GM23338 (cell line): ENCODE measurements at places on chromosomes 16 and 17. TPM values are rescaled to one million over a fixed set of nuclear protein-coding genes. Genes with fewer than 3 reads are reported as not detected.

The TMEM204 gene
- total RNA-seq, result 0.14 TPM in 1 of 2 replicates, not detected in the other

The HBM gene
- total RNA-seq, result not detected in 2 replicates

The ST6GALNAC2 gene
- 0.31 TPM in 1 of 2 replicates, not detected in the other for total RNA-seq

The SNAI3 gene
- total RNA-seq, result 19.2 and 19.4 TPM in 2 replicates

The CDK5R1 gene
- total RNA-seq, result 8.7 and 11.6 TPM in 2 replicates

The ENPP7 gene
- total RNA-seq, result not detected in 2 replicates

The GUCY2D gene
- 0.07 TPM in 1 of 2 replicates, not detected in the other for total RNA-seq

The DNAH2 gene
- 0.16 and 0.38 TPM in 2 replicates for total RNA-seq

GRCh38 chr17:68576811-68577496, 24.2 kb downstream of the FAM20A start:
- DNase-seq, result no peak

GRCh38 chr17:82836823-82837357, 2.9 kb downstream of the ZNF750 start:
- DNase-seq, result peak; percentile 55

GRCh38 chr16:57589374-57589773, 39.1 kb upstream of the ADGRG1 start:
- no peak for DNase-seq

- DNase-seq, result no peak
These were observed 67.7 kb upstream of the TNRC6C start for GRCh38 chr17:77890771-77891170.

GRCh38 chr16:81830845-81831540, 51.9 kb downstream of the PLCG2 start:
- no peak for DNase-seq

DNA sequence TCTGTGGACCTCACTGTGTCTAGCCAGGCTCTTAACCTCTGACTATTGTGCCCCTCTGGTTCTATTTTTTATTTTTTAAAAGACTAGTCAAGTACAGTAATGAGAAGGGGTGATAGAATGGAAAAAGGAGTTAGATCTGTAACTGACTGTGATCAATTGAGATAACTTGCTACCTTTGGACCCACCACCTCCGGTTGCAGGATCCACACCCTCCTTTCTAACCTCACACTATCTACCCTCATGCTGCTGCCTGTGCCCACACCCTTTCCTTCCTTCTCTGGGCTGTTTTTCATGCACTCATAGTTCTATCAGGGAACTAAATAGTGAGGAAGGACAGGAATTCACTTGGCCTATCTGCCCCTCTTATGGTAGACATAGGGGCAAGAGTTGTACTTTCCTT, 172.3 kb downstream of the KATNIP start:
- no peak for DNase-seq

DNA sequence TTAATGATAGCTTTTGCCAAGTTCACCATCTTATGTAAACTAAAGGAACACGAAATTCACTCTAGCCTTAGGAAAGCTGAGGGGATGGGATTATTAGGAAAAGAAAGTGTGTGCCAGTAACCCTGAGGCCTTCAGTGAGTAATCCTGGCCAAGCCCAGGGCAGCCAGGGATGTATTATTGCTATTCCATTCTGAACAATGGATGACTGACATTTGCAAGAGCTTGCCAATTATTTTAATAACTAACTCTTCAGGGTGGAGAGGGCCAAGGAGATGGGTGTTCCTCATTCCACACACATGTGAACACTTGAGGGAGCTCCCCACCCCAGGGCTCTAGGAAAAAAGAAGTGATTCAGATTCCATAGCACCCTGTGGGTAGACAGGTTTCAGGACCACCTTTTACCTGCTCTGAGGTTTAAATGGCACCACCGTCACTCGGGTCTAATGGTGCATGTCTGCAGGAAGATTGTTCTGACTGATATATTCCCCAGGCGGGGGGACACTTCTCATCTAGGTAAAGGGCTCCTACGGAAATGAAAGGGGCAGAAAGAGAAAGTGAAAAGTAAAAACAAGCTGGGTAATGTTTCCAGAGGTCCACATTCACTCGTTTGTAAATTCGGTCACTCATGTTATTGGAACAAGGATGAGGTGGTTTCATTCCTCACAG, 41.5 kb downstream of the TK2 start:
- no peak for DNase-seq

DNA sequence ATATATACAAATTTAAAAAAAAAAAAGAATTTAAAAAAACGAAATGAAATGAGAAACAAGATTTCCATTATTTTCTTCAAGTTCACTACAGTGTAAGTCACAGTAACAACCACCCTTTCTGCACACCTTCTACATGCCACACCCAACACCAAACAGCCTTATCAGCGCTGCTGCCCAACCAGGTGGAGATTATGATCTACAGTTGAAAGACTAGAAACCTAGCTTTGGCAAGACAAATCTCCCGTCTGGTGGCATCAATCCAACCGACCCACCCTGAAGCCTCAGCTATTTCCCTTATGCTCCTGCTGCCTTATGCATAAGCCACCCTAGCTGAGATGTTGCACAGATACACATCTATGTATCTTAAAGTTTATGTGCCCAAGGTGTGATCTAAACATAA, 60.8 kb downstream of the PARN start:
- no peak for DNase-seq

DNA sequence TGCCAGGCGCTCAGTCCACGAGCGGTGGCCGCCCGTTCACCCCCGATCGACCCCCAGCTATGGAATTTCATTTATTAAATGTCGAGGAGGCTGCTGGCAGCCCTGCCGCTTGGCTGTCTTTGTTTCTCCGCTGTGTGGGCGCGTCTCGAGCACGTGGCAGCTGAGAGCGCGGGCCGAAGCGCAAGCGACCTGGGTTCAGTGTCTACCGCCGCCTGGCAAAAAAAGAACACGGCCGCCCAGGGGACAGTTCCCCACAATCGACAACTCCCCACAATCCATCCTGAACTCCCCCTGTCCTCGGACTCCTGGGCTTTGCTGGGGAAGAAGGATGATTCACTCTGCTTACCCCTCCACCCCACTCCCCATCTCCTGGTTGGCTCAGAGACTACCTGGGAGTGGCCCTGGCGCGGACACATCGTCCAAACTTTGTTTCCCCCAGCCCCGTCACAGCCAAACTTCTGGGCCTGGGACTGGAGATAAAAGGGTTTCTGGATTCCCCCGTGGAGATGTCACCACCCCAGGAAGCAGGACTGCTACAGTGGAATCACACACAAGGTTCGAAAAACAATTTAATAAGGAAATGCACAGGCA, 1.7 kb upstream of the ANKRD13B start:
- peak; percentile 86 for DNase-seq

GRCh38 chr17:29625037-29625750, 2.5 kb upstream of the CORO6 start:
- peak; percentile 75 for DNase-seq

GRCh38 chr17:78546476-78546875, 30.7 kb downstream of the DNAH17 start:
- DNase-seq, result no peak

DNA sequence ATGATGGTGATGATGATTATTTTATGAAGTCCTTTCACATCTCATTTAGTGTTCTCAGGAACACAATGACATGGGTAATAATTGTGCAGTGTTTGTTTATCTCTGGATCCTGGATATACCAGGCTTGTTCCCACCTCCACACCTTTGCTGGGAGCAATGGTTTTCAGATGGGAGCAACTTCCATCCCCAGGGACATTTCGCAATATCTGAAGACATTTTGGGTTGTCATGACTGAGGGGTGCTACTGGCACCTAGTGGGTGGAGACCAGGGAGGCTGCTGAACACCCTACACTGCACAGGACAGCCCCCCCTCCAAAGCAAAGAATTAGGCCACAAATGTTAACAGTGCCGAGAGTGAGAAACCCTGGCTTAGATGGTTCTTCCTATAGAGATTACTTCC, 13.5 kb upstream of the SALL1 start:
- no peak for DNase-seq

DNA sequence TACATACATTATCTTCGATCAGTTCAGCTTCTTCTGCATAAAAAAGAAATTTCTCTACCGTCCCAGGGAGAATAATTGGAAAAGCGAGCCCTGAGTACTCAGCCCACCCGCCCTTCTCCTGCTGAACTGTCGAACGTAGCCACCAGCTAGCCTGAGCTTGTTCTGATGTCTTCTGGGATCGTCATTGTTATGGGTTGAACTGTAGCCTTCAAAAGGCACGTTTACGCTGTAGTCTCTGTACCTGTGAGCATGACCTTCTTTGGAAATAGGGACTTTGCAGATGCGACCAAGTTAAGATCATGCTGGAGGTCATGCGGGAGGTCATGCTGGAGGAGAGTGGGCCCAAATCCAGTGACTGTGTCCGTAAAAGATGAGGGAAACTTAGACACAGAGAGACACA, 86.2 kb downstream of the CMIP start:
- no peak for DNase-seq

DNA sequence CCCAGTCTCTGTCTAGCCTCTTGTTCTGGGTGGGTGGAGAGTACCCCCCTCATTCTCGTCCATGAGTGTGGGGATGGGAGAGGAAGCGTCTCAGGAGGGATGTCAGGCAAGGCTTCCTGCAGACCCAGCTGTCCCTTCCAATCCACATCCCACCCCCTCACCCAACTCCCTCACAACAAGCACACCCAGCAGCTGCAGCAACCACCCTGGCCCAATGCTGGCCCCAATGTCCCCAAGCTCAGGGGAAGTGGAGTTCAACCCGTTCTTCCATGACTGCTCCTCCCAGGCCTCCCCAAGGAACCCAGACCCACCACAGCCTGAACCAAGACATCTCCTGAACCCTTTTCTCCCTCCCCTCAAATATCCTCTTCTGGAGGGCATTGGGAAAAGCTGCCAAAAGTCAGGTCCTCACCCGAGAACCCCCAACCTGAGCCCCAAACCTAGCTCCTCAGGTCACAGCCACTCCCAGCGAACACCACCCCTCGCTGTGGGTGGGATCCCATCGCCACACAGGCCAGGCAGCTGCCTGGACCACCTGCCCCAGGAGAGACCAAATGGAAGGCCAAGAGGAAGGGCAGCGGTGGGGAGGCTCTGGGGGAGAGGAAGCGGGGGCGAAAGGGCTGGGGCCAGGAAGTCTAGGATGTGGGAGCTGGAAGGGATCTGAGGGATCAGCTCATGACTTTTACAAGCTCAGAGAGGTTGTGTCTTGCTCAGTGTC, 47.6 kb downstream of the FZD2 start:
- no peak for DNase-seq

DNA sequence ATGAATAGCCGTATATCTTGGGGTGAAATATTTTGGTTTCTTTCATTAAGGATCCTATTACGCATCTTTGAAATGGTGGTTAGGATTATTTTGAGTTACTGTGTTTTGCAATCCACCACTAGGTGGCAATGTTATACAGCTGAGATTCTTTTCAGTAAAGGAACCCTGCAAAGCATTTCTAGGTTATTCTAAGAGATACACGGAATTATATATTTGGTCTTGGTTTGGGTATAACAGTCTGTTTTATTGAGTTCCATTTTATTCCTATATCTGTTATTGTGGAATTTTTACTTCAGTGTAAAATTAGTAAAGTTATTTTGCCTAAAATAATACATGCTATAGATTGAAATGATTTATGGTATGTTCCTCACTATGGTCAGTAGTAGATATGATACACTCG, 62.9 kb upstream of the CPHXL start:
- peak; percentile 74 for DNase-seq

- DNase-seq, result peak; percentile 91
These were observed 225.1 kb upstream of the CA10 start for GRCh38 chr17:52383493-52384100.

DNA sequence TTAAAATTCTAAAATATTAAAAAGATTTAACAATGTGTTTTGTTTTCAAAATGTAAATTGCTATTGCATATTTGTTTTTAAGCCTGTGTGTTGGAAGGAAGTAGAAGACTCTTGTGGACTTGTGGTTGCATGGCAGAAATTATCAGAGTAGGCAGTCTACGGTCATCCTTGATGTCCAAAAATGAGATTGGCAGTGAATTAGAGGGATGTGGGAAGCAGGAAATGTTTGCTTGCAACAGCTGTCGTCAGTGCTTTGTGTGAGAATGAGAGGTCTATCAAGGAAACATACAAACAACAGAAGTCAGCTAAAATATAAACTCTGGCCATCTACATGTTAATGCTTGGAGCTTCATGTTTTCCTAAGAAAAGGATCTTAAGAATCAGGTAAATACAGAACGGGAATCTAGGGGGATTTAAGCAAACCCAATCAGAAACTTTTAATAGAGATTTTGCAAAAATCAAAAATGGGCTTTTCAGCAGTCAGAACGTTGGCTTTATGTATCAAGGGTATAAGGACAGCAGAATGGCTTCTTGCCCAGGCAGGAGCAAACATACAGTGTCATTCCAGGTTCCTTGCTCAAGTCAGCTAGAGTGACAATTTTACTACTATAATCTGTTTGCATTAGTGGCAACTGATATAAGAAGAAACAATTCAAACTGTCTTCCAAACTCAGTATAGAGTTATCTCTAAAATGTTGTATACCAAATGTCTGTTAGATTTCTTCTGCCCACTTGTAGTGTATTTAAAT, 196.7 kb downstream of the CYB561 start:
- DNase-seq, result peak; percentile 1

- DNase-seq, result no peak
These were observed 40.8 kb upstream of the MYLK3 start for GRCh38 chr16:46788891-46789474.

- no peak for DNase-seq
These were observed 176.7 kb downstream of the C16orf95 start for GRCh38 chr16:87140211-87141200.

DNA sequence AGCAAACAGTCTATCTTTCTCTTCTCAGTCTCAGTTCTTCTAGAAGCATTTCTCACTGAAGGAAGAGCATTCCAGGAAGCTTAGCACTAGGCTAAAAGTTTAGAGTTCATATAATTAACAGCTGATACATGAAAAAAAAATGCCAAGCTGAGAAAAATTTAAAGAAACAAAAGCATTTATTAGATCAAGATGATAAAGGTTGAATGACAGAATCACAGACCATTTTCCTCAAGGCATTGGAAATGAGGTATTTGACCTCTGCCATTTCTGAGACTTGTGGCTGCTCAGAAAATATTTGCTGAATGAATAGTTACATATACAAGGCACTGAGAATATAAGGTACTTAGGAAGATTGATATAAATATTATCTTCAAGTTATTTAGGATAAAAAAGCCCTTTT, 901.6 kb upstream of the GOT2 start:
- no peak for DNase-seq

- peak; percentile 48 for DNase-seq
These were observed 1.6 kb downstream of the CD7 start for GRCh38 chr17:82315703-82316358.

DNA sequence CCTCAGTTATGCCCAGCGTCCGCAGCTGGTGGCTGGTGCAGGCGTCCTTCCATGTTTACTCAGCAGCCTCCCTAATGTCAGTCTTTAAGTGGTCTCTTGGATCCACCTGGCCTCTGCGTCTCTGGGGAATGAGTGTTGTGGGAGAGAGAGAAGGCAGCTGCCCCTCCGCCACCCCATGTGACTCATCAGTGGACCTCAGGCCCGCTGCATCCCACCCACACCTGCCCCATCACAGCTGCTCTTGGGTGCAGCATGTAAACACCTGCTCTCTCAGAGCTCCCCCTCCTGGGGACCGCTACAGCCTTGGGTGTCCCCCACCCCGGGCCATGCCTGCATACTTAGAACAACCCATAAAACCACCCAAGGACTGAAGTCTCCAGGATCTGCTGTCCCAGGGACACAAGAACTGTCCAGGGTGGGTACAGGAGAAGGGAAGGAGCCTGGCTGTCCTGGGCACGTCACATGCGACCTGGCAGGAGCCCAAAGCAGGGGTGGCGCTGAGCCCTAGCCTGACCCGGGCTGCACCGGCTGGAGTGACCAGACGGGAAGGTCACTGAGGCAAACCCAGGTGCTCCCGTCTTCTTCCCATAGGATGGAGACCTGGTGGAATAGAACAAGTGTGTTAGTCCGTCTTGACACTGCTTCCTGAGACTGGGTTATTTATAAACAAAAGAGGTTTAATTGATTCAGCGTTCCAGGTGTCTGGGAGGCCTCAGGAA, 4.2 kb downstream of the C16orf90 start:
- peak; percentile 53 for DNase-seq

GRCh38 chr16:3983081-3983520, 102.6 kb upstream of the CREBBP start:
- peak; percentile 95 for DNase-seq
